ENCODE measurements at places on chromosomes 3 and 15.

DNA sequence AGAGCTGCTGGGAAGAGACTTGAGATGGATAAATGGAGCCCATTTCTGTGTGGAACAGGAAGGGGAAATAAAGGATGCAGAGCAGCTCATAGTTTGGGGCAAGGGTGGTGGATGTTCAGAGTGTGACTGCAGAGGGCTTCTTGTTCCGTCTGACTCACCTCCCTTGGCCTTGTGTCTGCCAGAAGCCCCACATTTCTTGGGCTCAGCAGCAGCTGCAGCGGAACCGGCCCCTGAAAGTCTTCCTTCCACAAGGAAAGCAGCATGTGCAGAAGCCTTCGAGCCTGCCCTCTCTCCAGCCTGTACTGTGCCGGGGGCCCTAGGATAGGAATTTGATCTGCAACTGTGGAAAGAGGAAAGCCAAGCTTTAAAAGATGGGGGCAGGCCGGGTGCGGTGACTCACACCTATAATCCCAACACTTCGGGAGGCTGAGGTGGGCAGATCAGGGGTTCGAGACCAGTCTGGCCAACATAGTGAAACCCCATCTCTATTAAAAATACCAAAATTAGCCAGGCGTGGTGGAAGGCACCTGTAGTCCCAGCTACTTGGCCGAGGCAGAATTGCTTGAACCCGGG is 11.5 kb downstream of the CDAN1 start:
- no peak for DNase-seq

DNA sequence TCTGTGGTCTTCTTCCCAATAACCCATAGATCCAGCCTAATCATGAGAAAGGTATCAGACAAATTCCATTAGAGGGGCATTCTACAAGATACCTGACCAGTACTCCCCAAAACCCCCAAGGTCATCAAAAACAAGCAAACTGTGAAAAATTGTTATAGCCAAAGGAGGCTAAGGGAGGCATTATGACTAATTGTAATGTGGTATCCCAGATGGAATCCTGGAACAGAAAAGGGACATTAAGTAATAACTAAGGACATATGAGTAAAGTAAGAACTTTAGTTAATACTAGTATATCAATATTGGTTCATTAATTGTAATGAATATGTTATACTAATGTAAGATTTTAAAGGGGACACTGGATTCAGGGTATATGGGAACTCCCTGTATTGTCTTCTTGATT is 20.4 kb downstream of the SPTSSB start:
- no peak for DNase-seq

DNA sequence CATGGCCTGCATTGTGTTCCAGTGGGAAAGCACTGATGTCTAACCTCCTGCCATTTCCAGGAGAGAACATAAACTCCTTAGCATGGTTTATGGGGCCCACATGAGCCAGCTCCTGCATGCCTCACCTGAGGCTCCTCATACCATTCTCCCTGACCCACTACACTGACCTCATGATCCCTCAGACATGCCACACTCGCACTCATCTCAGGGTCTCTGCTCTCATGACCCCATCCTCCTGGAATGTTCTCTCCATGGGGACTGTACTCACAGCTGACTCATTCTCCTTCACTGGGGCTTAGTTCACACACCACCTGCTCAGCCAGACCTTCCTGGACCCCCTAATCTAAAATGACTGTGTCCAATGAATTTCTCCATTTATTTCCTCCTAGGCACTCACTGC is 4.0 kb upstream of the LMCD1 start:
- DNase-seq = no peak

- DNase-seq = no peak
Measured at GRCh38 chr15:70133781-70134421, 36.2 kb upstream of the TLE3 start.

GRCh38 chr3:10933470-10933804 is 59.1 kb upstream of the SLC6A1 start:
- no peak for DNase-seq

GRCh38 chr3:179729086-179729485 is 76.2 kb downstream of the USP13 start:
- peak; percentile 55 for DNase-seq

- DNase-seq = no peak
Measured at GRCh38 chr3:57644740-57645139, 47.6 kb upstream of the ARF4 start.

GRCh38 chr3:101976473-101976872 is 127.2 kb downstream of the NFKBIZ start:
- no peak for DNase-seq

DNA sequence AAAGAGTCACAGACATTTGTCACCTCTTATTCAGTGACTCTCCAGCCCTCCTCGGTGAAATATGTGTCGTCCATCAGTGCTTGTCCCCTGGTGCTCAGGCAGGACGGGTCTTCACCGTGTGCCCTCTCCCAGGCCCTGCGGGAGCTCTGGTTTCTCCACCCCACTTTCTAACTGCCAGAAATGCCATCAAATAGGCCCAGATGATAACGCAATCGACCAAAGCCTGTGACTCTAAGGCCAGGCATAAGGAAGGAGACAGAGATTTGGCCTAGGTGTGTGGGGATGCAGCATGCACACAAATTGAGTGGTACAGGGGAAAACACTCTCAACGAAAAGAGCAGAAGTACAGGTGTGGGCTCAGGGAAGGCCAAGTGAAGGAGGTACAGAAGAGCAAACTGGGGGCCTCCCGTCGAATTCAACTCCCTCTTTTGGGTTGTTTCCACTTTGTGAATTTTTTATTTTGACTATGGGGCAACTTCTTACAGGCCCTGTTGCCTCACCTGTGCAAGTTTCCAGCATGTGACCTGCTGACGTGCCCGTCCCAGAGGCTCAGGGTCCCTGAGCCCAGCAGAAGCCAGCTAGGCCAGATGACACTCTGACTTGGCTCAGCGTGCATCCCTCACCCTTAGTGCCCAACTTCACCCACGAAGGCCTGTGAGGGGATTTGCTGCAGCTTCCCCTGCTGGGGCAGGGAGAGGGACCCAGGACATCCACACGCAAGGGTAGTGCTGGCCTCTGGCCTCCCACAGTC is 4.7 kb downstream of the NUP210 start:
- DNase-seq = no peak

DNA sequence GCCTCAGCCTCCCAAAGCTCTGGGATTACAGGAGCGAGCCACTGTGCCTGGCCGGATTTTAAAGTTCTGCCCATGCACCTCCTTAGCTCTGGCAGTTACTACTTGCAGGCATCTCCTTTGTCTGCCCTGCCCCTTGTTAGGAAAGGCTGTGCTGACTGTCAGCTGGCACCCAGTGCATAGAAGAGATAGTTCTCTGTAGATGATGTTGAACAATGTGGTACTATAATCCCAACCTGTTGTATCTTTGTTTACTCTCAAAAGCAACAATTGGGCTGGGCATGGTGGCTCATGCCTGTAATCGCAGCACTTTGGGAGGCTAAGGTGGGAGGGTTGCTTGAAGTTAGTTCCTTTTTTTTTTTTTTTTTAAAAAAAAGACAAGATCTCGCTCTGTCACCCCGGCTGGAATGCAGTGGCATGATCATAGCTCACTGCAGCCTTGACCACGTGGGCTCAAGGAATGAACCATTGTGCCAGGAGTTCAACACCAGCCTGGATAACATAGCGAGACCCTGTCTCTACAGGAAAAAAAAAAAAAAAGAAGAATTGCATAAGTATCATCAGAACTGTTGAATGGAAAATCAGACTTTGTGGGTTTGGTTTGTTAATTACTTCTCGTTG is 30.6 kb downstream of the FLNB start:
- DNase-seq = no peak

GRCh38 chr3:13657660-13658435 is 108.9 kb downstream of the FBLN2 start:
- peak; percentile 81 for DNase-seq

DNA sequence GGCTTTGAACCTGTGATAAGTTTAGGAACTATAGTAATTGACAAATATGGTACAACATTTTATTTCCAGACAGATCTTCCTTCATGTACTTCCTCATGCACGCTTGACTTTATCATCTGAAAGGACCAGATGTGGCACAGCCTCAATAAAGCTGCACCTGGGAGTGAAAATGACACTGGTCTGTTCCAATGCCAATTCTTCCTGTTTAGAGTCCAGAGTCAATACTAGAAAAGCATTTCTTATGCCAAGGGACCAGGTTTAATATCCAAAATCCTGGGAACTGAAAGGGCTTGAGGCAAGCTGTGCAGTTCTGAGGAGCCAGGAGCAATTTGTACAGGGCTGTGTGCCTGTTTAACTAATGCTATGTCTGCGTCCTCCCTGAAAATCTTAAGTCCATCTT is 15.3 kb downstream of the DPH6 start:
- DNase-seq = no peak

GRCh38 chr3:119901148-119901547 is 119.2 kb downstream of the NR1I2 start:
- DNase-seq = no peak

DNA sequence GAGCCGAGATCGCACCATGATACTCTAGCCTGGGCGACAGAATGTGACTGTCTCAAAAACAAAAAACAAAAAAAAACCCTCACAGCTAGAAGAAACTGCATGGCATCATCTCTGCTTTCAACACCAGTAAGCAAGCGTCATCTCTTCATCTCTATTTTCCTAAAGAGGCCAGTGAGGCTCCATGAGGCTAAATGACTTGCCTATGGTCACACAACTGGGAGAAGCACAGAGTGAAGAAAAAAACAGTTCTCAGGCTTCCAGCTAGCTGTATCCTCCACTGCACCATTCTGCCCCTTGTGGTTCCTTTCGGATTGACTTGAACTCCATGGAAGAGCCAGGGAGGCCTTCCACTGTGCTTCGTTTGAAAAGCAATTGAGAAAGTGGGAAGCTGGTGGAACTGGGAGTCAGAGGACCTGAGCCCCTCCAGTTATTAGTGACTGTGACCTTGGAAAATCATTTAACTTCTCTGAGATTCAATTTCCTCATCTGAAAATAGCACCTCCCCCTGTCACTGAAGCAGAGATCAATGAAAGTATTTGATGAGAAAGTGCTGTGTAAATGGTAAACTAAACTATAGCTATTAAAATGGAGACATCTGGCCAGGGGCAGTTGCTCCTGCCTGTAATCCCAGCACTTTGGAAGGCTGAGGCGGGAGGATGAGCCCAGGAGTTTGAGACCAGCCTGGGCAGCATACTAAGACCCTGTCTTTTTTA is 32.1 kb upstream of the DENND4A start:
- no peak for DNase-seq

DNA sequence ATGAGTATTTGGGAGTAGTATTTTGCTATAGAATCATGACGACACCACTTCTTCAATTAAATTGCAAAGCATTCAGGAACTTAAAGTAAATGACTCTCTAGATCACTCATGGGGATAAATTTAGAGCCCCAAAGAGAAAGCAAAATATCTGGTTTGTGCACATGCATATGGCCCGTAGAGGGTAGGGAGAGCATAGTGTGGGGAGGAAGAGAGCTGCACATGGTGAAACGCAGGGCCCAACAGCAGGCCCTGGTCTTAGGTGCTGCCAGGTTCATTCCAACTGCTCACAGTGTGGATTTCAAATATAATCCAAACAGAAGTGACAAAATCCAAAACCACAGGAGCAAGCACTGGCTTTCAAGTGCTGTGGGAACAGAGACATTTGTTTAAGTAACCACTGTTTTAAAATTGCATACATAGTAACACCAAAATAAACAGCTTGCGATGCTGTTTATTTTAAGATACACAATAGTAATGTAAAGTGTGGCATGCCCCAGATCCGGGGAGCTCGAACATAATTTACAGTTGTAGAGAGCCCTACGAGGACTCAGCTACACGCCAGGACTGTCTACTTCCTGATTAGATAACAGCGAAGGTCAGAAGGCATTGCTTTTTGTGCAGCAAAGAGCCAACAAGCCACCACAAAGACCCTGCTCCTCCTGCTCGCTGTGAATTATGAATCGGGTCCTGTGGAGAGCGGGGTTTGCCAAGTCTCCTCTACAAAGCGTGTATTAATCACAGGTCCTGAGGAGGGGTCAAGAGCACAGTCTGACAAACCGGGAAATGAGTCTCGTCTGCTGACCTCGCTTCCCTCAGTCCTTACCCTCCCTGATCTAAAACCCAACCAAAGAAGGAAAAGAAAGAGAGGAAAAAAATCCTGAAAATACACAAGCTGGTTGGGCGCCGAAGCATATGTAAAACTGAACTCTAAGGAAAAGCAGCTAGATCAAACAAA is 80.6 kb downstream of the MEIS2 start:
- DNase-seq = no peak

- DNase-seq = no peak
Measured at GRCh38 chr3:53194210-53195065, 33.4 kb downstream of the PRKCD start.

DNA sequence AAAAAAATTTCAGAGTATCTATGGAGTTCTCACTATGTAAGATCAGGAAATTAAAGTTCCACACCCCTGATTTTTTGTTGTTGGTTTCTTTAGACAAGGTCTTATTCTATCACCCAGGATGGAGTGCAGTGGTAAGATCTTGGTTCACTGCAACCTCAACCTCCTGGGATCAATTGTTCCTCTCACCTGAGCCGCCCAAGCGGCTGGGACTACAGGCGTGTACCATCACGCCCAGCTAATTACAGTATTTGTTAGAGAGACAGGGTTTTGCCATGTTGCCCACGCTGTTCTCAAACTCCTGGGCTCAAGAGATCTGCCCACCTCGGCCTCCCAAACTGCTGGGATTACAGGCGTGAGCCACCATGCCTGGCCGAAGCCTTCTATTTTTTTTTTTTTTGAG is 12.4 kb downstream of the QRICH1 start:
- DNase-seq = no peak

DNA sequence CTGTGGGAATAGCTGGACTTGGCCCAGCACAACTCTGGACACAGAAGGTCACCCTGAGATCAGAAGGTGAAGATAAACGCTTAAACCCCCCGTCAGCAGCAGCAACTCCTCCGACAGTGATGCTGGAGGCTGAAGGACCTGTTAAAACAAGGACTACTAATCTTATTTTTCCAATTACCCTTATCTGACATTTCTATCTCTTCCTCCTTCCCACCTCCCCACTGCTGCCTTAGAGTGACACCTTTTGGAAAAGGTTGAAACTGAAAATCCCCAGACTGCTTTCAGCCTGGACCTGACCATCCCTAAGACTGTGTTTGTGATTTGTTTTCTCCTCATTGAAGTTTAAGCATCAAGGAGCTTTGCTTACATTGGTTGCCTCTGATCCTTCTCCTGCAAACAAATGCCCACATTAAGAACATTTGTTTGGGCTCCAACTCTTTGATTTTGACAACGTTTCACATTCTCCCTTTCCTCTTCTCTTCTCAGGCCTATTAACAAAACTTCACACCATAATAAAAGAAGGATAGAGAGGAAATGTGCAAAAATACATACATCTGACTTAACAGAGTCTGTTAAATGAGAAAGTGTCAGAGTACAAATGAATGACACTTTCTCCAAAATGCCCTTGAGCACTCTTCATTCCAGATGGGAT is 410.6 kb upstream of the WNT5A start:
- DNase-seq = no peak

GRCh38 chr3:48285132-48285531 is 44.2 kb downstream of the ZNF589 start:
- DNase-seq = no peak

DNA sequence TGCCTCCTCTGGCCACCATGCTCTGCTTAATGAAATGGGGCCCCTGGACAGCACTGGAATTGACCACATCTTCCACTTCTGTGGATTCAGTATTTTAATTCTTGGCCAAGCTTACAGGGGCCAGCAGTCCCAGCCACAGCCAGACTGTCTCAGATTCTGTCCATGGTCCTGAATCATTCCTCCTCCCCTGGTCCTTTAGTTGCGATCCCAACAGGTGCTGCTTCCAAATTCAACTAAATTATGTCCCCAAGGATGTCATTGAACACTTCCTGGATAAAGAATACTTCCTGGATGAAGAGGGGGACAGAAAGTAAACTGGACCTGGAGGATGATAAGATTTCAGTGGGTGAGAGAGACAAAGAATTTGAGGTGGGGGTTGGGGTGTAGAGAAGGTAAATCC is 111.1 kb upstream of the FOXB1 start:
- no peak for DNase-seq

Data from D721Med (cell line).